ENCODE measurements at places on chromosomes 5 and 9.

GRCh38 chr5:78773655-78774054 lies 125.1 kb upstream of the LHFPL2 start:
- no peak for DNase-seq

DNA sequence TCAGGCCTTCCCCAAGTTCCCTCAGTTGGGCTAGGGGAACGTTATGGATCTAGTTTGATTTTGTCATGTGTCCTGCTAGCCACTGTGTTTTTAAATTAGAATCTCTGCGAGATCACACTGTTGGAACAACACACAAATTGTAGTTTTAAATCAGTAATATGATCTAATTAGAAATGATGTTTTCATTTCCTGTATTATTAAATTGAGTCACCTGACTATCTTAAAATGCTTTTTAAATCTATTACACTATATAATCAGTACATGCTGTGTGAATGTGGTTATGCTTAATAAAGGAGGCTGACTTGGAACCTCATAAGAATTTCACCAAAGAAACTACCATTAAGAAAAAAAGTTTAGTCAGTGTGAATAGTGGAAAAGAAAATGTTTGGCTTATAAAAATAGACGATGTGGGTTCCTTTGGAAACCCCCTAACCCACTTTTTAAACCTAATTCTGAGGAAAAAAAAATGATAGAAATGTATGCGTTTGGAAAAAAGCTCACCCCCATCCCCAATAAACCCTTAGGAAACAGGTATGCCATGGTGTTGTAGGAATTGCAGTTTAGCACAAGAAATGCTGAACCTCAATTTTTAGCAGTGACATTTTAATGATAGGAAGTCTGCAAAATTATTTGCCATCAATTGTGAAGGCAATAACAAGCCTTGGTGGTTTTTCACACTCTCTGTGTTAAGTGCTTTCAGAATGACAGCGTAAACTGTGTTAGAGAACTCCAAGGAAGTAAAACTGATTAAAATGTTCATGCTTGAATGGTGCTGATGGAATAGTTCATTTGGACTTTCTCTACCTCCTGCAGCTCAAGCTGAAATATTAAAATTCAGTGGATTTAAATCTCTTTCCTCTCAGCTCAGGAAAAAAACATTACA lies 59.0 kb downstream of the TLE4 start:
- DNase-seq: no peak

GRCh38 chr9:118222375-118222774 lies 518.2 kb downstream of the TLR4 start:
- no peak for DNase-seq

DNA sequence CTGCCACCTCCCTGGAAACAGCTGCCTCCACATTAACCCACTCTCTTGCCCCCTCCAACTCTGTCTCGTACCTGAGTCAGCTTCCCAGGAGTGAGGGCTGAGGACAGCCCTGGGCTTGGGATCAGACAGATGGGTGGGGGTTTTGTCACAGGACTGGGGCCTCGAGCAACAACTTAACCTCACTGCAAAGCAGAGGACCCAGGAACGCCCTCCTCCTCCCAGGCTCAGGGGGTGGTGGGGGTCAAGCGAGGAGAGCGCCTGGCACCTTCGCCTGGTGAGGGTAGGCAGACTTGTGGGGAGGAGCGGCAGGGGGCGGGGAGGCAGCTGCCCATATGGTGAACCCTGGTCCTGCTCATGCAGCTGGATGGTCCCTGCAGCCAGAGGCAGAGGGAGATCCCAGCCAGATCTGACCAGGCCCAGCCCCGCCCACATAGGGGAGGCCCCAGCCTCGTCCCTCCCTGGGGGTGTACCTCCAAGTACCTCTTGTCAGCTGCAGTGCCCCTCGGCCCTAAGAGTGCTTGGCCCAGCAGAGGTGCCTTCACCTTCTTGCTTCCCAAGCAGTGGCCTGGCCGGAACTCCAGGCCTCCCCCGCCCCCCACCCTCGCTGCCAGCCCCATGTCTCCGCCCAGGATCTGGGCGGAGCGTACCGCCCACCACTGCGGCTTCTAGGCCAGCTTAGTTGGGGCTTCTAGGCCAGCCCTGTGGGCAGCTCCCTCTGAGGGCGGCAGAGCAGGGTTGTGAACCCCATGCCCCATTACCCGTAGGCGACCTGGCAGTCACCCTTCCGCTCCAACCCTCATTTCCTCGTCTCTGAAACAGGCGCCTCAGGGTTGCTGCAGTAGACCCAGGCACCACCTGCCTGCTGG lies at the start of gene SARDH:
Gene SARDH (minus strand): TSS at position 579 of the 866 bp plus-strand sequence. CDS start 4,179 bp downstream, outside the sequence.
- peak; percentile 76 for DNase-seq

GRCh38 chr5:159947708-159948358 lies 31.6 kb downstream of the ADRA1B start:
- DNase-seq: no peak

- DNase-seq: peak; percentile 35
These were observed 688 bp downstream of the CNTLN start for GRCh38 chr9:17135295-17136160.

GRCh38 chr9:125121146-125121545 lies 22.2 kb downstream of the SCAI start:
- DNase-seq: peak; percentile 2

- DNase-seq: no peak
These were observed 531.1 kb downstream of the RASEF start for GRCh38 chr9:82531795-82532194.

DNA sequence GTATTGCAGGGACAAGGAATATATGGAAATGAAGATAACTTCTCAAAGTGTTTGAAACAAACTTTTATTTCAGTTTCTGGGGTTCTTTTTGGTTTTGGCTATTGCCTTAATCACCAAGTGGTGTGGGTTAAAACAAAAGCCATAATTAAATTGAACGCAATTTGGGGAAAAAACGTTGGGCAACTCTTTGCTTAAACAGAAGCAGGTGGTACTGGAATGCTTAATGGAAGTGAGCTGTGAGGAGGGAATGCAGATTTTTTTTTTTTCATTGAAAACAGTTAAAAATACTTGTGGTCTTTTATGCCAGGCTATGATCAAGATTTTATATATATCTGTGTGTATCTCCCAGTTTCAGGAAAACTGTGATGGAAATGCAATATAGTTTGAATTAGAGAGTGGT lies 195.7 kb upstream of the TUT7 start:
- no peak for DNase-seq

- no peak for DNase-seq
These were observed 139.3 kb downstream of the RAB3C start for GRCh38 chr5:58722160-58722559.

GRCh38 chr5:31587546-31587945 lies 51.4 kb upstream of the PDZD2 start:
- no peak for DNase-seq

- no peak for DNase-seq
These were observed 19.4 kb upstream of the FBP2 start for GRCh38 chr9:94613003-94613402.

GRCh38 chr9:116842658-116843057 lies 155.6 kb downstream of the TRIM32 start:
- DNase-seq: no peak

DNA sequence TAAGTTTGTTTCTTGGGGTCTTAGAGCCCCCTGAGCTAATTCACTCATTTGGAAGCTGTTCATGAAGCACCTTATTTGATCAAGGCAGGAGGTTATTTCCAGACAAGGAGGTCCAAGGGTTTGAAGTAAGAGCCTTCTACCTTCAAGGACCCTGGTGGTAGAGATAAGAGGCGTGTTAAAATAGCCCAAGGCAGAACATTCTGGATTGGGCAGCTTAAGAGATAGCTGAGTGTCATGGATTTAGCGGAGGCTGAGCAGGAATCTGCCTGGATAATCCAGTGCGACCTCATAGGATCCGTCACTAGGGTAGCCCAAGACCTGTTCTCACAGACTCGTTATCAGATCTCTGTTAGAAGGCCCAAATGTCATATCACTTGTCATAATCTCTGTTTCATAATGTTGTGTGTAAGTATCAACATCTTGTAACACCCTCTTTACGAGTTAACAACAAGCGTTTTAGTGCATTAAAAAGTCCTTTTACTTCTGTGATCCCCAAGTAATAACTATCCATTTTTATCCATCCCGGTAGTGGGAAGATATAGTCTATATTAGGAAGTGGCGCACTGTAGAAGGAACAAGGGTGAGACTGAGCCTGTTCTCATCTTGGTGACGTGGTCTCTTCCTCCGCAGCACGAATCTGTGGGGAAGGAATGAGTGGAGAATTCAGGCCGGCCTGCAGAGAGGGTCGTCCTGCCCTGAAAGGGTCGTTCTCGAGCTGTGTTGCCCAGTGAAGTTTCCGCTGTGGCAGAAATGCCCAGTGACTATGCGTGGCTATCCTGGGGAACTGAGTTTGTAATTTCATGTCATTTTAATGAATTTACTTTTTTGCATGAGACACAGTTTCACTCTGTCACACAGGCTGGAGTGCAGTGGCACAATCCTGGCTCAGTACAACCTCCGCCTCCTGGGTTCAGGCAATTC lies 28.8 kb downstream of the SLC25A25 start:
- DNase-seq: no peak

GRCh38 chr9:123357743-123358059 lies 1.7 kb downstream of the CRB2 start:
- no peak for DNase-seq

- no peak for DNase-seq
These were observed 527 bp upstream of the SREK1 start for GRCh38 chr5:66143473-66144073.

DNA sequence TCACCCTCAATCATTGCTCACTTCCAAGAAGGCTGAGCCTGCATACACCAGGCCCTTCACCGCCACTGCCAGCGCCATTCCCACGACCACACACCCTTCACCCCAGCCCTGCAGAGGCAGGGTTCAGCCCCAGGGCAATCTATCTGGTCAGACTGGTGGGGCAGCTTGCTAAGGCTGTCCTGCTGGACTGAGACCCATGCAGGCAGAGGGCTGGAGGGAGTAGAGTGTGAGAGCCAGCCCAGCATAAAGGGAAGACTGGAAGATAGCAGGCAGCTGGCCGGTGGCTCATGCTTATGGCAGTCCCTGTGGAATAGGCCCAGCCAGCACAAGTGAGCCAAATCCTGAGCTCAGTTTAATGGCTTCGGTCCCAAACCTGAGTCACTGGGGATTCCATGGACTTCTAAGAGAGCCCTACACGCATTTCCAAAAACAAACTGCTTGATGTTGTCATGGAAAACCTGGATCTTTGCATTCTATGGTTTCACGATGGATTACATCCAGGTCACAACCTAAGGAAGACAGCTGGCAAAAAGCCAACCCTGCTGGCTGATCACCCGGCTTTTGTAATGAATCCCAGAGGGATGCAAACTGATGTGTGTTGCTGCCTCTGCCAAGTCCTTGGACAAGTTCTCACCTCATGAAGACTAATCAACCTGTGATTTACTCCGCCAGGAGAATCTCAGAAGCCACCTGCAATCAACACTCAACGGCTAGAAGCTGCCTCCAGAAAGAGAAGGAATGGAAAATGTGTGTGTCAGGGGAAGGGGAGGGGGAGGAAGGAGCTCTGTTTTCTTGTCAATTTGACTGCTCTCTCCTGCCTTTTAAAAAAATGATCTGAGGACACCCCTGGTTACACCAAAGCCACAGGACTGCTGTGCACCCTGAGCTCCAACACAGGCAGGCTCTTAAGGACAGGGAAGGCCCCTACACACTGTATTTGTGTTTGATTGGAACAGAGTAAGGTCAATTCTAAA lies 143.6 kb downstream of the LHFPL2 start:
- peak; percentile 5 for DNase-seq

GRCh38 chr9:124297551-124297901 lies 39.8 kb downstream of the NEK6 start:
- DNase-seq: no peak

DNA sequence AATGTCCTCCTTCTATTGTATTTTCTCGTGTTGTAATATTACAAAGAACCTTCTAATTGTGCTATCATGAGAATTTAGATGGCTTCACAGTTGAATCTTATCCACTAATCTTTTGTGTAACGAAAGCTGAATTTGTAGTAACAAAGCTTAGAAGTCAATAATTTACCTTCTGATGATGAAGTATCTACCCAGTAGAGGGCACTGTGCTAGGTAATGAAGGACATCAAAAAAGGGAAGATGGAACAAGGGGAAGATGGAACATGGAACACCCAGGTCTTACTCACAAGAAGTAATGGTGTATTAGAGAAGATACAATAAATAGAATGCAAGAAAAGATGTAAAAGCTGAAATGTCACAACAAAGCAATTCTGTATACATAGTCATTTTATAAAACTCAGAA lies 131.0 kb upstream of the CCNG1 start:
- no peak for DNase-seq

- DNase-seq: no peak
These were observed 747 bp downstream of the TRPM3 start for GRCh38 chr9:71120501-71121247.

DNA sequence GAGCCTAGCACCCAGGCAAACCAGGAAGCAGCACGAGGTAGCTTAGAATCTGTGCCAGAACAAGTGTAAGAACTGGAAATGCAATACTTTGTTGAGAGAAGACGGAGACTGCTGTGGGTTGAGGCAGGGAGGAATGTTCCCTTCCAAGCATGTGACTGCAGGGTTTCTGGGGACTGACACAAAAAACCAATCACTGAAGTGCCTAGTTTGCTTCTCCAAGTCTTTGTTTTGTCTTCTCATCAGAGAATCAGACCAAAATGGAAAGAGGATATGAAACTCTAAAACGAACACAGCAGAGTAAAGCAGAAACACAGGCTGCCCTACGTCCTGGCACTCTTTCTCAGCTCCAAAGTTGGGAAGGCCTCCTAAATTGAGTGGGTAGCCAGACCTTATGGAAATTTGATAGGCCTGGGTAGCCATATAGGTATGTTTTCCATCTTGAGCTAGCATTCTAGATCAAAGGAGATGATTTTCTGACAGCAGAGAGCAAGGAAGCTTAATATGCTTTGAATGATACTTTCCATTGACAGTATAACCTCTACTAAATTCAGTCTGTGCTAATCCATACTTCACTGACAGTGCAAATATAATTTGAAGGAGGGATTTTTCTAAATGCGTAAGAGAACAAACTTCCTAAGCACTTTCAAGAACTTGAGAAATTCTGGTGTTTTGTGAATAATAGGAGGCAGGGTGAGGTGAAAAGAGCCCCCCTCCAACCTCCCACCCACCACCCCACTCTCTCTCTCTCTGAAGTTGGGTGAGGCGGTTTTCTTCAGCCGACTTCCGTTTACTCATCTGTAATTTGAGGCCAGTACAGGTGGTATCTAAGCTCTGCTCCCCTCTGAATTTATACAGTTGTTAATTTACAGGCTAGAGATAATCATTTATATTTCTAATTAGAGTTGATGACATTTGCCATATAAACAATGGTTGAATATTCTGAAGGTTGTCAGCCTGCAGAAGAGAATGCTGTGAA lies 5.5 kb downstream of the ADRB2 start:
- no peak for DNase-seq

- DNase-seq: peak; percentile 1
These were observed 21.0 kb upstream of the RAB14 start for GRCh38 chr9:121222524-121223171.
